ENCODE measurements at places on chromosomes 5 and 9.

- no peak for DNase-seq
These were observed 112.8 kb downstream of the CMYA5 start for GRCh38 chr5:79802406-79802805.

- DNase-seq, result no peak
These were observed 553.1 kb upstream of the TUSC1 start for GRCh38 chr9:26231391-26231790.

DNA sequence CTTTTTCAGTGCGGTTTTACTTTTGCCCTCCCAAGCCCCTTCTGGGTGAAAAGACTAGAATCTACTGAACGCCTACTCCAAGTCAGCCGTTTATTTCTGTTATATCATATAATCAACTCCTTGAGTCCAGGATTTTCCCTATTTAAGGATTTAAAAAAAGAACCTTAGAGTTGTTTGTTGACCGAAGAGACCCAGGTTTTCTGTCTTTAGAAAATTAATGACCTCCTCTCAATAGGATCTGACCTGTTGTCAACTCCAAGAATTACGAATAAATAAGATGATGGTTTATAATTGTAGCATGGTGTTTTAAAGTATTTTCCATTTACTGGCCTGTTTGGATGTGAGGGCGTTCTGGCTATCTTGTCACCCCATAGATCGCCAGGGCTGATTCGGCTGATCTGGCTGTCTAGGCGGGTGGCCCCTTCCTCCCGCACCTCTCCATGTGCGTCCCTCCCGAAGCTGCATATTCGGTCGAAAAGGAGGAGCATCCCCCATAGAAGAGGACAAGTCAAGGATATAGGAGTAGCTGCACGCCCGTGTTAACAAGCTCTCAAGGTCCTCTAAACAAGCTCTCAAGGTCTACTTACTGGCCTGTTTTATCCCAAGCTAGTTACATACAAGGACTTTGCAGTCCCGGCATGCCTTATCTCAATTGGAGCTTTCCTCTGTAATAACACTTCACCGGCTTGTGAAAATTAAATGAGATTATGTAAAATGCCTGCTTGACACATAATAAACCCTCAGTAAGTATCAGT, 1.1 kb upstream of the UBAP2 start:
- DNase-seq, result no peak

GRCh38 chr5:72065751-72066255, 41.5 kb upstream of the MAP1B start:
- DNase-seq, result no peak

- no peak for DNase-seq
These were observed 764 bp upstream of the GRIN1 start for GRCh38 chr9:137138058-137138721.
